ENCODE measurements at places on chromosomes 16 and 17.

DNA sequence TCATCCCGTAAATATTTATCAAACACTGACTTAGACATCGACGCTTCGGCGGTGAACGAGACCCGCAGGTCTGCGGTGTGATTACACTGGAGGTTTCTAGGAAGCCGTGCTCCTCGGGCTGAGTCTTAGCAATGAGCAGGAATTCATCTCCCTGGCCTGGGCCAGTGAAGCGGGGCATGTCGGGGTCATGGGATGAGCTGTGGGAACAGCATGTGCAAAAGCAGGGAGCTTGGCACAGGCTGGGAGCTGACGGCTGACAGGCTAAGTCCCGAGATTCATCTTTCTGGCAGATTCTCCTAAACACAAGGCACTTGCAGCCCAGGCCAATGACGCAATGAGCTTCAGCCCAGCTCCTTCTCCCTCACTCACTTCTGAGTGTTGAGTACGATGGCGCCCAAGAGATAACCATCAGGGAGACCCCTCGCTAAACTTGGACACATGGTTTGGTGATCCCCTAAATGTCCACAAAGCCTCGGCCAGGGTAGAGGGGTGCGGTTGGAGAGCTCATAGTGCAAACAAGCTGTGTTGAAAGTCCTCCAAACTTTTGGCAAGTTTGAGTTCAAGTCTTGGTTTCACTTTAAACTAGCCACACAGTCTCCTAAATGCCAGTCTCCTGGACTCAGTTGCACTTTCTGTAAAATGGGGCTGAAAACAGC lies 12.8 kb downstream of the CRISPLD2 start:
- DNase-seq = no peak

DNA sequence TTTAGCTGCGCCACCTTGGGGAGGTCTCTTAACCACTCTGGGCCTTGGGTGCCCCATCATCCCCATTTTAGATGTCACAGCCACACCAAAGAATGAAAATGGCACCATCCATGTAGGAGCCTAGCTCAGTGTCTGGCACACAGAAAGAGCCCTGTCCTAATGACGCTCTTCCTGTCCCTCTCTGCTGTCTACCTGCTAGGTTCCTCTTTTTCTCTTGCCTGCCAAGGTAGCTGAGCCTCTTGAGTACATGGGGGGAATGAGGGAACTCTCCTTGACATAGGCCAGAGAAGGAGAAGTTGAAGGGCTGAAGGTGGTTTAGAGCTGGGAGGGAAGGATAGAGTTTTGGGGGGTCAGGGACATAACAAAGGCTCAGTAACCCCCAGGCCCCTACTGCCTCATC lies 1.8 kb downstream of the RUNDC3A start:
- DNase-seq = no peak

DNA sequence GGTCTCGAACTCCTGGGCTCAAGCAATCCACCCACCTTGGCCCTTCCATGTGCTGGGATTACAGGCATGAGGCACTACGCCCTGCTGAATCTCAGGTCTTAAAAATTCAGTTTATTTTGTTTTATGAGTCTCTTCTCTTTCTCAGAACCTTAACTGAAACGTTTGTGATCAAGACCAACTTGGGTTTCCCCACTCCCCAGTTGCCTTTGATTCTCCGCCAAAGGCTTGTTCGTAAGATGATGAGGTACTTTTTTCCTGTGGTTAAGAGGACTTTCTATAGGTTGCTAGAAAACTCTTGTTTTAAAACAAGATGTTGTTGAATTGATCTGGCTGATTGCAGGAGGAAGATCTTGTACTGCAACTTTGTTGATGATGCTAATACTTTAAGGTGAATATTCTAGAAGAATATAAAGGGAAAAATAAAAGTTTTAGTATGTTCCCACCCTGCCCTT lies 11.7 kb downstream of the ABCC1 start:
- peak; percentile 47 for DNase-seq

- no peak for DNase-seq
Measured at GRCh38 chr16:88781140-88782077, 3.6 kb downstream of the PIEZO1 start.

- no peak for DNase-seq
Measured at GRCh38 chr17:56832446-56832845, 1.3 kb downstream of the C17orf67 start.

All from stimulated activated CD8-positive, alpha-beta memory T cell treated with anti-CD3 and anti-CD28 coated beads, Interleukin-4, amount 100 ng/mL, for 1 hour (primary cell).